Smooth muscle cell of the pulmonary artery (primary cell): ENCODE measurements at places on chromosomes 6 and 20. TPM values are rescaled to one million over a fixed set of nuclear protein-coding genes. Genes with fewer than 3 reads are reported as not detected.

The PRKN gene
- 1.1 and 3.0 TPM in 2 replicates for total RNA-seq

The HTR1E gene
- total RNA-seq: 0.03 TPM in 1 of 2 replicates, not detected in the other

The PCMTD2 gene
- total RNA-seq: 28.8 and 46.7 TPM in 2 replicates

The CYP21A2 gene
- 0.20 and 0.26 TPM in 2 replicates for total RNA-seq

The PACSIN1 gene
- total RNA-seq: 0.07 TPM in 1 of 2 replicates, not detected in the other

The ZBTB12 gene
- 7.6 and 9.8 TPM in 2 replicates for total RNA-seq

The OR2B6 gene
- total RNA-seq: 0.07 TPM in 1 of 2 replicates, not detected in the other

The PSORS1C1 gene
- 2.0 and 3.6 TPM in 2 replicates for total RNA-seq

The ADGRF1 gene
- total RNA-seq: not detected in 2 replicates

The NOX3 gene
- total RNA-seq: not detected in 2 replicates

The FOXS1 gene
- 20.6 and 23.1 TPM in 2 replicates for total RNA-seq

The RBM24 gene
- 2.9 and 6.3 TPM in 2 replicates for total RNA-seq

The DOK5 gene
- total RNA-seq: 31.3 and 55.3 TPM in 2 replicates

The PRIM2 gene
- total RNA-seq: 17.3 and 21.1 TPM in 2 replicates

The CNKSR3 gene
- total RNA-seq: 2.5 and 5.6 TPM in 2 replicates

The SCUBE3 gene
- total RNA-seq: 11.8 and 153 TPM in 2 replicates

The CRIP3 gene
- total RNA-seq: 0.39 TPM in 1 of 2 replicates, not detected in the other

The MGME1 gene
- total RNA-seq: 5.8 and 8.1 TPM in 2 replicates

The GPR6 gene
- total RNA-seq: not detected in 2 replicates

The CBLN4 gene
- total RNA-seq: not detected in 2 replicates

The CLPSL1 gene
- not detected in 2 replicates for total RNA-seq

The MEP1A gene
- not detected in 2 replicates for total RNA-seq

The SLC24A3 gene
- total RNA-seq: 0.66 and 4.1 TPM in 2 replicates

The WFDC10B gene
- 0.26 TPM in 1 of 2 replicates, not detected in the other for total RNA-seq

The CD83 gene
- 0.23 and 1.6 TPM in 2 replicates for total RNA-seq

The KCNQ5 gene
- total RNA-seq: 7.8 and 16.4 TPM in 2 replicates

The PAQR8 gene
- 4.4 and 7.7 TPM in 2 replicates for total RNA-seq

The PI16 gene
- total RNA-seq: 0.59 and 1.8 TPM in 2 replicates

The HLA-DMA gene
- 3.3 and 8.5 TPM in 2 replicates for total RNA-seq

The FGD2 gene
- not detected in 2 replicates for total RNA-seq

The DAAM2 gene
- total RNA-seq: 22.5 and 96.0 TPM in 2 replicates

The EBF4 gene
- 0.78 and 0.89 TPM in 2 replicates for total RNA-seq

The IL17A gene
- not detected in 2 replicates for total RNA-seq

The GZF1 gene
- total RNA-seq: 32.5 and 32.7 TPM in 2 replicates

The IGF2R gene
- total RNA-seq: 354 and 378 TPM in 2 replicates

The COL21A1 gene
- total RNA-seq: 1.6 and 23.1 TPM in 2 replicates

The UBE3D gene
- 4.6 and 6.2 TPM in 2 replicates for total RNA-seq

The DCDC2 gene
- 0.03 TPM in 1 of 2 replicates, not detected in the other for total RNA-seq

The SNAI1 gene
- 1.4 and 2.3 TPM in 2 replicates for total RNA-seq

The DDO gene
- total RNA-seq: 3.6 and 5.9 TPM in 2 replicates

The ABHD16B gene
- not detected in 2 replicates for total RNA-seq

The ZDHHC14 gene
- total RNA-seq: 3.7 and 6.0 TPM in 2 replicates

The PTK6 gene
- 0.07 and 0.10 TPM in 2 replicates for total RNA-seq

The OXT gene
- total RNA-seq: not detected in 2 replicates

The NTSR1 gene
- total RNA-seq: 0.03 and 0.07 TPM in 2 replicates

The CNR1 gene
- total RNA-seq: 0.07 and 0.52 TPM in 2 replicates

The LY86 gene
- not detected in 2 replicates for total RNA-seq

The RHAG gene
- not detected in 2 replicates for total RNA-seq

The POFUT1 gene
- 58.1 and 67.9 TPM in 2 replicates for total RNA-seq
